ENCODE measurements at places on chromosomes 2 and 18. TPM values are rescaled to one million over a fixed set of nuclear protein-coding genes. Genes with fewer than 3 reads are reported as not detected.

- H3K27me3 ChIP-seq = no peaks in the 10 kb centered on the region
- H3K36me3 ChIP-seq = no peaks in the 10 kb centered on the region
- H3K4me3 ChIP-seq = no peak overlapping the region
These were observed 188.8 kb downstream of the ACKR3 start for GRCh38 chr2:236758406-236758805.

DNA sequence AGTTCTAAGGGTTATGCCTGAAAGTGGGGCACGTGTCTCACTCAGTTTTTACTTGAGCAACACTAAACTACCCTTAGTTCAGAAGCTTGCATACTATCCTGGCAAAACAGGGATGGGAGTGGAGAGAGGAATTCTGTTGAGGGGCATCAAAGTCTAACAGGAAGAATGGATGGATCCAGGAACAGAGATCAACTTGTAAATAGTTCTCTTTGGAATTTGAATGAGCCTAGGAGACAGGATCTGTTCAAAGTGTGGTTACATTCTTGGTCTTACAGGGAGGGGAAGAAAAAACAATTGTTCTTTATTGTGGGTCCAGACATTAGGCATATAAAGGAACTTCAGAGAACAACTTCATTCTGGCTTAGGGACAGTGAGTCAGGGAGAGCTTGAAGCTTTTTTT lies 560.2 kb downstream of the CNTNAP5 start:
- no peak overlapping the region for H3K4me3 ChIP-seq
- no peak for DNase-seq
- no peaks in the 10 kb centered on the region for H3K27me3 ChIP-seq
- no peak overlapping the region for H3K27ac ChIP-seq
- no peaks in the 10 kb centered on the region for H3K4me1 ChIP-seq

GRCh38 chr2:172937884-172938712 lies 137.5 kb upstream of the MAP3K20 start:
- H3K4me1 ChIP-seq = no peaks in the 10 kb centered on the region
- no peak for DNase-seq
- H3K36me3 ChIP-seq = no peaks in the 10 kb centered on the region
- no peaks in the 10 kb centered on the region for H3K27me3 ChIP-seq

DNA sequence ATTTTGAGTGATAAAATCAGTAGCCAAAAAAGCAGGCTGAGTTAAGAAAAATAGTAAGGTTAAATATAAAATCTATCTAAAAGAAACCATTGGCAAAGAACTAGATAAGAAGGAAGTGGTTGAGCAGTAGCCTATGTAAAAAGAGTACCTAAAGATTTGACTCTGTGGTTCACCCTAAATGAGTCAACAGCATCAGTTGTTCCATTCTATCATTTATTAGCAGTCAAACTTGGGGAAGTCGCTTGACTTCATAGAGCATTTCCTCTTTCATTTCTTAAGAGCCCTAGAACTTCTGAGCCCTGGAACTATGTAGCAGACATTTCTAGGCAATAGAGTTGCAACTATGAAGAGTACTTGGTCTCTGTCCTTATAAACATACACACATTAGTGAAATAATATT lies 381.7 kb downstream of the NUP35 start:
- no peaks in the 10 kb centered on the region for H3K27me3 ChIP-seq
- DNase-seq = no peak
- no peaks in the 10 kb centered on the region for H3K4me1 ChIP-seq
- H3K36me3 ChIP-seq = no peaks in the 10 kb centered on the region

DNA sequence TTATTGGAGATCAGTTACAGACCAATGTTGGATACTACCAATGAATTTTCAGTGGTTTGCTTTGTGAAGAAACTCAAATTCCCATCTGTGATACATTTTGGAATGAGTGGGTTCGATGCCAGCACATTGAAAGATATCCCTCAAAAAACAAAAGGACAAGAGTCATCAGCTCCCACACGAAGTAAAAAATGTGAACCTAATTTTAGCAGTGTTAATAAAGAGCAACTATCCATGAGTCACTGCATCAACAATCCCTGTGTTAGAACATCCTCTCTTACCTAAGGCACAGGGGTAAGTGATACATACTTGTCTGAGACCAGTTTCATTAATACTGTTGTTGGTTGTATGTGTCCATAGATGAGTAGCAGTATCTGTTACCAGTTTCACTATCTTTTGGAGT lies 551.8 kb upstream of the SOX11 start:
- H3K27ac ChIP-seq = no peak overlapping the region
- no peak overlapping the region for H3K4me3 ChIP-seq
- no peaks in the 10 kb centered on the region for H3K27me3 ChIP-seq
- no peaks in the 10 kb centered on the region for H3K4me1 ChIP-seq

- H3K36me3 ChIP-seq = no peaks in the 10 kb centered on the region
- no peak overlapping the region for H3K4me3 ChIP-seq
- peak; percentile 96 for DNase-seq
These were observed 628.7 kb upstream of the PIK3C3 start for GRCh38 chr18:41326311-41326710.

The IL36G gene
- not detected for total RNA-seq

The TACR1 gene
- total RNA-seq = not detected

The PROKR1 gene
- total RNA-seq = not detected
